ENCODE measurements at places on chromosomes 6 and 20.

GRCh38 chr6:86203044-86203443 is 560.4 kb upstream of the SYNCRIP start:
- DNase-seq = no peak

DNA sequence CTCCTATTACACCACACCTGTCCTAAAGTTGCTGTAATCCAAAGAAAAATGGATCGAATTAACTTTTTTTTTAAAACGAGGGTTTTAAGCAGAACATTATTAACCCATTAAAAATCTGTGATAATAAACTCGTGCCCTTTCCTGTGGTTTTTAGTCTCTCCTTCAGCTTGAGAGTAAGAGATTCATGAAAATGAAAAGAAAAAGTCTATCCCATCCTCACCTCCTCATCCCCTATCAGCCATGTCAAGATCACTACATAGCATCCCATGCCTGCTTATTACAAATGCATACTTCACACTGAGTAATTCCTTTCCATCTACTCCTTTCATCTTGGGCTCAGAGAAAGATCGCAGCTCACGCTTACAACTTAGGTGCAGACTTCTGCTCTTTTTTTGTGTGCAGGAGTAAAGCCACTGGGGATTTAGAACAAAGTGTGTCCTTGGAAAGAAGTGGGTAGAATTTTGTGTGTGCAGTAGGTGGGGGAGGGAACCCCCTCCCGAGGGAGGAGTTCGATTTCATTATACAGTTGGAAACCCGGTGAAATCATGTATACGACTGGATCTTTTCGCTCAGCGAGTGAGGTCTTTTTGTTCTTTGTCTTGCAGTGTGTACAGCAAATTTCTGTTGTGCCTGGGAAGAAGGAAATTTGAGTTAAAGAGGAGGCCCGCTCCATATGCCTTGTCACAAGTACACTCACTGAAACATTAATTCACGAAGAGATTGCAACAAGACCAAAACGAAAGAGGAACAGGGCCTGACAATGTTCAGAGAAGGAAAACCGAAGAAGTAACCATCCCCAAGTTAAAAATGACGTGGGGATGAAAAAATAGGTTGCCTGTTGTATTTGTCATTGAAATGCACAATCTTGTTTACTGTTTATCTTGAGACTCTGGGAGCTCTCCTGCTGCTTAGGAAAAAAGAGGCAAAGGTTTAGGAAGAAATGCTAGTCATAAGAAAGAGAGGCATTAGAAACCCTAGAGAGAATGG is 146.5 kb upstream of the ZNF217 start:
- DNase-seq = no peak

GRCh38 chr6:23265270-23265669 is 695.9 kb downstream of the HDGFL1 start:
- DNase-seq = no peak

DNA sequence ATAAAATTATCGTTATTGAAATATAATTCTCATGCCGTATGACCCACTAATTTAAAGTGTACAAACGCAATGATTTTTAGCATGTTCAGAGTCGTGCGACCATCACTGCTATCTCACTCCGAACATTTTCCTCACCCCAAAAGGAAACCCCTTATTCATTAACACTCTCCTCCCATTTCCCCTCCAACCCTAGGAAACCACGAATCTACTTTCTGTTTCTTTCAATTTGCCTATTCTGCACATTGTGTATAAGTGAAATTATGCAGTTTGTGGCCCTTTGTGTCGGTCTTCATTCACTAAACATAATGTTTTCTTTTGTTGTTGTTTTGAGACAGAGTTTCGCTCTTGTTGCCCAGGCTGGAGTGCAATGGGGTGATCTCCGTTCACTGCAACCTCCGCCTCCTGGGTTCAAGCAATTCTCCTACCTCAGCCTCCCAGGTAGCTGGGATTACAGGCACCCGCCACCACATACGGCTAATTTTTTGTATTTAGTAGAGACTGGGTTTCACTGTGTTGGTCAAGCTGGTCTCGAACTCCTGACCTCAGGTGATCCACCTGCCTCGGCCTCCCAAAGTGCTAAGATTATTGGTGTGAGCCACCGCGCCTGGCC is 99.7 kb upstream of the ZNF217 start:
- no peak for DNase-seq

GRCh38 chr6:85252552-85252951 is 197.3 kb upstream of the NT5E start:
- DNase-seq = no peak

- no peak for DNase-seq
These were observed 119.7 kb upstream of the AHI1 start for GRCh38 chr6:135617222-135617621.

- no peak for DNase-seq
These were observed 239.2 kb upstream of the DEFB112 start for GRCh38 chr6:50288881-50289280.

- DNase-seq = no peak
These were observed 386.5 kb upstream of the ID4 start for GRCh38 chr6:19450651-19451050.

DNA sequence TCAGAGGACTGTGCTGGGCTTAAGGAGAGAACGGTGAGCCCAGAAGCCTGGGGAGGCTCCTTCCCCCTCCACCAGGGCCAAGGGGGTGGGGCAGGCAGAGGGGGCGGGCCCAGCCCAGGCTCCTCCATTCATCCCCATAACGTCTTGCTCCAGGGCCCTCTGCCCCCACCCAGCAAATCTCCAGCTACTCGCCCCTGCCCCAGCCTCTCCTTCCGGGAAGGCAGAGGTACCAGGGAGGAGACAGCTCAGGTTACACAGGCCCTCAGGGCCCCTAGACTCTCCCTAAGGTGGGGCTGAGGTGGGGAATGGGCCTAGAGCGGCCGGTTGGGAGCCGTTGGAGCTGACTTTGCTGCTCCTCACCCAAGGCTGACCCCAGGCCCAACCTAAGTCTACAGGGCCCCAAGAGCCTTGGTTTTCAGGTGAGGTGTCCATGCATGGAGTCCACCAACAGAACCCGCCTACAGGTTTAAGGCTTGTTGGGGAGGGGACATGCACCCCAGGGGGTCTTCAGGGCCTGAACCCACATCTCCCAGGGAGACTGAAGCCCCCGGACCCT is 1.2 kb downstream of the LAMA5 start:
- peak; percentile 39 for DNase-seq

- DNase-seq = no peak
These were observed 20.6 kb downstream of the MMP24OS start for GRCh38 chr20:35257175-35257909.

DNA sequence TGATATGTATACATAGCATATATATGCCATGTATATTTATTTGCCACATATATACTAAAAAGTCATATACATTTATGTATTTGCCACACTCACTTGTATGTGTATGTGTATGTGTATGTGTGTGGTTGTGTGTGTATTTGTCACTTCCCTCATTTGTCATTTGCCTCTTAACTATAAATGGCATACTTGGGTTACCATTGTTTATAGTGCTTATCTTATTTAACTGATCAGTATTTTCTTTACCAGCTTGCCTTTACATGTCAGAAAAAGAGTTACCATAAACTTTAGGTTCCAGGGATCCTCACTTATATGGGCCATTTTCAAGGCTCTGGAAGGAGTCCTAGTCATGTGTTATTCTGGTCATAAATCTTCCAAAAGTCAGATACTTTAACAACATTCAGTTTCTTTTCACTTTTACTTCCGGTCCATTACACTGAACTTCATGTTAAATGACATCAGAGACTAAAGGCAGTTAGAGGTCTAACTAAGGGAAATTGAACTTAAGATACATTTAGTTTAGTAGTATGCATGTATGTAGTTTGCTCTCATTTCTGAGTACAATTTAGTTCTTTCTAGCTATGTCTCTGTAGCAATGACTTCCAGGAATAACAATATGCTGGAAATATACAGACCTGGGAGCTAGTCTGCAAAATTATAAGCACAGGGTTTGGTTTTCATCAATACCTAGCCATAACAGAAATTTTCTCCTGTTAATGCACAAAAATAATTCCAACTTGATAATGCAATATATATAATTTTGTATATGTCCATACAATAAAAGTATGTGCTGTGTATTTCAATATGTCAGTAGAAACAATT is 33.7 kb upstream of the HIVEP1 start:
- no peak for DNase-seq

GRCh38 chr6:37171201-37171969 is 1.4 kb downstream of the PIM1 start:
- peak; percentile 62 for DNase-seq
